ENCODE measurements at places on chromosomes 7 and 10.

DNA sequence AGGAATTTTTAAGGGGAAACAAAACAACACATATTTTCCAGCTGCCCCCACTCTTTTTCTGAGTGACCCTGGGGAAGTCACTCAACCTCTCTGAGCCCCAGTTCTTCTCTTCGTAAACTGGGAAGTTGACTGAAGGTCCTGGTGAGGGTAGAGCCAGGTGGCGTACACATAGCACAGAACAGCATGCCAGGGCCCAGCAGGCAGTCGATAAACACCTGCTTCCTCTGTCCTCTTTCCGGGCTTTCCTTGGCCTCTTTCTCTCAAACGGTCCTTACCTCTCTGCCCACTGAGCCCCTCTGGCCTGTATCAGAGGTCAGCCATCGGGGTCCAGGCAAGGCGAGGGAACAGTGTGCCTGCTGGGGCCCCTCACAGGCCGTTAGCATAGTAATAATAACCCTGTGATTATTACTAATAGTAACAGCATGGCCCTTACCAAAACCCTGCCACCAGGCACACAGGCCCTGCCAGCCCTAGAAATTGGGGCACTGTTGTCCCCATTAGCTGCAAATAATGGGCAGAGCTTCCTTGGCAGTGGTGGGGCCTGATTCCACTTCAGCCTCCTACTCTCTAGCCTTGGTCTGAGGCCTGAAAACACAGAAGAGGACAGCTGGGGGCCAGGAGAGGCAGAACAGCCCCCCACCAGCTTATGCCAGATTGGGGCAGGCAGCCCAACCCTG lies 37.3 kb upstream of the SLC29A3 start:
- DNase-seq: no peak

DNA sequence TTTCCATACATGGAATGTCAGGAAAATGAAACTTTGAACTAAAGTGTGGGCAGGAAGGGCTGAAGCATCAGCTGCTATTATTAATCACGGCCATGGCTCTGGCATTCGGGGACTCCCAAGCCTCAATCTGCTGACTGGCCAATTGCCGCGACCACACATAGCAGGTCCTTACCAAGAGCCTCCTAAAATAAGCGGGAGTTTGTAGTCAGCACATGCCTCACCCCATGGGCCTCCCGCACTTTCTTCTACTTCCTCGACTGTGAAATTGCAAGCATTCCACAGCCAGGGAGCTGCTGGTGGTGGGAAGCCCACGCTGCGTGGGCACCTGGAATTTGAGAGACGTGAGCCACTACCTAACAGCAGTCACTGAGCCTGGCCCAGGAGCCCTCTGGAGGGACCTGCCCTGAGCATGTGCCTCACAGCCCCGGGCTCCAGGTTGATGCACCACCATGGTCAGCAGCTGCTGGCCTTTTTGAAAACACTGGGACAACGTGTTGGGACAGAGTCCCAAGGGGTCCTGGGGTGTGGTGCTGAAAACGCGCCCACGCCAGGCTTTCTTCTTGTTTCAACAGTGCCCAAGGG lies 211.4 kb downstream of the TNS3 start:
- no peak for DNase-seq

- no peak for DNase-seq
Observed at GRCh38 chr10:71769279-71769823, 4.0 kb downstream of the VSIR start.

GRCh38 chr7:29806208-29806994 lies at the start of gene WIPF3:
Gene WIPF3 (plus strand): TSS chr7:29806508. CDS start chr7:29834725, 28,217 bp downstream.
- peak; percentile 30 for DNase-seq

GRCh38 chr10:73865107-73865458 lies 9.3 kb downstream of the CAMK2G start:
- no peak for DNase-seq

GRCh38 chr10:78470267-78471103 lies 436.8 kb downstream of the RPS24 start:
- DNase-seq: no peak

GRCh38 chr7:45088821-45089340 lies at the start of gene NACAD:
Gene NACAD (minus strand): TSS chr7:45088969. CDS start chr7:45088894, 75 bp downstream.
- peak; percentile 87 for DNase-seq

GRCh38 chr7:151727579-151728285 lies 149.2 kb downstream of the PRKAG2 start:
- no peak for DNase-seq

DNA sequence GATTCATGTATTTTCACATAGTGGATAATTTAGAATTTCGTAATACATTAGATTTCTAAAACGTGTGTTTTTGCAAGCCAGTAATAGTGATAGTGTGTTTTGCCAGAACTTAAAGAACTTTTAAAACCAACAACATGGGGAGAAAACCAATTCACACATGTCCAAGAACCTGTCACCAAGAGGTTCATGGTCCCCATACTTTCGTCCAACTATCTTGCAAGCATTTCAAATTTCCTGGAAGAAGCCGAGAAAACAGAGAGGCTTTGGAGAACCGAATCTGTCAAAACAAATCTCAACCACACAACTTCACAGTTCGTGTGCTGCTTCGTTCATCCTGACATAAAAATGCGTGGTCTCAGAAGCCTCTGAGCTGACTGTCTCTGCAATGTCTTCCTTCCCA lies 31.9 kb downstream of the GFRA1 start:
- no peak for DNase-seq

DNA sequence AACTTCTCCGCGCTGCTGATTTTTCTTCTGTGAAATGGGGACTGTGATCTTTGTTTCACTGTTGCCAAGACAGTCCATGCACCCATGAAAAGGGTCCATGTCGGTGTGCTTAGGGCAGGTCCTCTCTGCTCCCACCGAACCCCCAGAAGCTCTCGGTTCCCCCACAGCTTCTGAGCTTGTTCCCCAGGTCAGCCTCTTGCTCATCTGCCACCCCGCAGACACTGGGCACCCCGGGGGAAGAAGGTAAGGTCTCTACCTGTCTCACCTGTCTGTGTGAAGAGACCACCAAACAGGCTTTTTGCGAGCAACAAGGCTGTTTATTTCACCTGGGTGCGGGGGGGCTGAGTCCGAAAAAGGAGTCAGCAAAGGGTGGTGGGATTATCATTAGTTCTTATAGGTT lies 66.2 kb upstream of the NANOS1 start:
- DNase-seq: peak; percentile 13

- DNase-seq: peak; percentile 71
Observed at GRCh38 chr7:44565097-44565794, 8.5 kb downstream of the DDX56 start.

DNA sequence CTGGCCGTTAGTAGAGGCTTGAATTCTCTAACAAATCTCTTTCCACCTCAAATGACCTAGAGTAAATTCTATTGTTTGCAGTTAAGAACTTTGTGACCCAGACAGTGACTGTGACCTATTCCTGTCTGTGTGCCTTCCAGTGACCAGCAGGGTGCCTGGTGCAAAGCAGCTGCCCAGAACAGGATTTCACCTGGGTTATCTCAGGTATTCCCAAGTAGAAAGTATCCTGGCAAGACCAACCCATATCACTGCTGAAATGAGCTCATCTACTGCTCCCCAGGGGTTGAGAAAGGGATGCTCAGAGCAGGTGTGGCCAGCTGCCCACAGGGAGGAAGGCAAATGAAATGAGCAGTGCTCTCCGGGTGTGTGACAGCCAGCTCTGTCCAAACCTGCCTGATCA lies 2.1 kb upstream of the MSMB start:
- no peak for DNase-seq

- DNase-seq: peak; percentile 57
Observed at GRCh38 chr10:43264344-43264964, 2.4 kb downstream of the RASGEF1A start.

GRCh38 chr7:20312562-20312961 lies 18.1 kb upstream of the ITGB8 start:
- no peak for DNase-seq

Measured in head of caudate nucleus (tissue), 42 donors.